ENCODE measurements at places on chromosomes 2 and 18.
A peak's percentile ranks its signal among the peaks of the same experiment; 100 is the strongest.

- DNase-seq = no peak
- no peak overlapping the region for H3K27ac ChIP-seq
- H3K36me3 ChIP-seq = no peaks in the 10 kb centered on the region
- no peaks in the 10 kb centered on the region for H3K27me3 ChIP-seq
- H3K4me1 ChIP-seq = no peaks in the 10 kb centered on the region
Observed at GRCh38 chr2:116491292-116491691, 1323.2 kb upstream of the DDX18 start.

DNA sequence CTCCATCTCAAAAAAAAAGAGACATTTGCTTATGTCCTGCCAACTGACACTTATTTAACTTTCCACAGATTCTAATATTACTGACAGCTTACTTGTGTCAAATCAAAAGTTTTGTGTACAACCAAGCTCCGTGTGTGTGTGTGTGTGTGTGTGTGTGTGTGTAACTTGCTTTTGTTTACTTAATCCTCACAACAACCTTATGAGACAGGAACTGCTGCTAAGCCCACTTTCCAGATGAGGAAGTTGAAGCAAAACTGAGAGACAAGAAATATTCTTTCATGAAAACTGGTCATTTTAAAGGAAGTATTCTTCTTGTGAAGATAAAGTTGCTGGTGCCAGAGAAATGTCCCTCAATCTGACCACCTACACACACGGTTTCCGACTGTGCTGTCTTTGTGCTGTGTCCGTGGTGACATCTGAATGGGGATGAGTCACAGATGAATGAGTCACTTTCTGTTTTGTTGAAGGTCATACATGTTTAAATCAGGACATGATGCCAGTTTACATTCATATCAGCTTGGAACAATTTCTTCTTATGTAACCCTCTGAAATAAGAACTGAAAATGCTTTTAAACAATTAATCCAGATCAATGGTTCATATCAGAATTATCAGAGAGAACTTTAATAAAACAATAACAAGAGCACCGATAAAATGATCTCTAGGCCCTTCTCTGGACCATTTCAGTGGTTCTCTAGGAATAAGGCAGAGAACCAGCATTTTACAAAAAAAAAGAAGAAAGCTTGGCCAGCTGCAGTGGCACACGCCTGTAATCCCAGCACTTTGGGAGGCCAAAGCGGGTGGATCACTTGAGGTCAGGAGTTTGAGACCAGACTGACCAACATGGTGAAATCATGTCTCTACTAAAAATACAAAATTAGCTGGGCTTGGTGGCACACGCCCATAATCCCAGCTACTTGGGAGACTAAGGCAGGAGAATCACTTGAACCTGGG is 95.5 kb downstream of the THNSL2 start:
- no peak overlapping the region for H3K27ac ChIP-seq
- no peak for DNase-seq
- no peak overlapping the region for H3K4me3 ChIP-seq
- H3K4me1 ChIP-seq = no peaks in the 10 kb centered on the region

DNA sequence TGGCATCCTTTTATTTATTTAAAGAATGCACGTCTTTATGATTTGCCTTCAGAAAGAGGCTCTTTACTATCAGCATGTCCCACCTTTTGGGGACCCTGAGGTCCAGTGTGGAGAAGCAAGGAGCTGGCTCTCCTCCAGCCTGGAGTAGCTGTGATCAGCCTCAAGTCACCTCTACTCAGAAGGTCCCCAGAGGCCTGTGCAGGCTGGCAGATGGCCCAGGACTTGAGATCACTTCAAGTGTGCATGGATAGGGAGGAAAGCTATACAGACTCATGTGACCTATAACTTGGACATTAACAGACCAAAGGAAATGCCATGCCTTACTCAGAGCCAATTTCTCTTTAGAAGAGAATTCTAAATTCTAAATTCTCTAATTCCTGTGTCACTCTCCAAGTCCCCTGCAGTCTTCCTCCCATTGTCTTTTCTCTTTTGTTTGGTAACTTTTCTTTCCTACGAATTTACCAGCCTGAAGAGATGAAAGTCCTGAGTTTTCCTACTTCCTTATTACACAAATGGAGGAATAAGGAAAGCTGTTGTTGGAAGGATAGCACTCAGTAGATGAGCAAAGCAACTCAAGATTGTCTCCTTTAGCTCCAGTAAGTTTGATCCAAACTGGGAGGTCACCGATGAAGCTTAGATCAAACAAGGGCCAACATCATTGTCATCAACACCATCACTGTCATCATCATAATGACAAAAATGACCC is 163.9 kb downstream of the GFPT1 start:
- H3K27me3 ChIP-seq = no peaks in the 10 kb centered on the region
- no peak overlapping the region for H3K4me3 ChIP-seq
- no peaks in the 10 kb centered on the region for H3K4me1 ChIP-seq
- DNase-seq = no peak

GRCh38 chr2:104849618-104850141 is 4.2 kb upstream of the POU3F3 start:
- DNase-seq = no peak
- no peaks in the 10 kb centered on the region for H3K36me3 ChIP-seq
- peaks cover 97% of the 10 kb centered on the region for H3K27me3 ChIP-seq
- H3K27ac ChIP-seq = no peak overlapping the region
- H3K4me3 ChIP-seq = no peak overlapping the region

GRCh38 chr2:30758191-30758651 is 49.0 kb downstream of the CAPN13 start:
- no peak for DNase-seq
- peaks cover 7% of the 10 kb centered on the region for H3K4me1 ChIP-seq
- H3K27me3 ChIP-seq = no peaks in the 10 kb centered on the region
- no peaks in the 10 kb centered on the region for H3K36me3 ChIP-seq
- no peak overlapping the region for H3K4me3 ChIP-seq

DNA sequence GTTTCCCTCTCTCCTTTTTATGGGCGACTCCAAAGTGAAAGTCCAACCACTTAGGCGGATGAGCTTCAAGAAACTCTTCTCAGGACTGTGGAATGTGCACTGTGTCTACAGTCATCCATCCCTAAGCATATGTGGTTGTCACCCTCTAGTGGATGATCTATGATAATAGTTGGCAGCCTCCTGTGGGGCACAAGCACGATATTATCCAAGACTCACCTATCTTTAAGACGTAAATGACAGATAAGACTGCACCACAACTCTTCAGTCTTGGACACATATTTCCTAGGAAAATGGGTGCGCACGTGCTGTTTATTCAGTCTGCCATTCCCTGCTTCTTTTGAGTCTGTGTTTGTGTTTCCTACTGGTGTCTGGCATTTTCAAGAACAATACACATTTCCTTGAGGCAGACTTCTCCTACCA is 145.5 kb upstream of the CTAGE1 start:
- no peak overlapping the region for H3K4me3 ChIP-seq
- H3K36me3 ChIP-seq = no peaks in the 10 kb centered on the region
- H3K27me3 ChIP-seq = no peaks in the 10 kb centered on the region
- peaks cover 13% of the 10 kb centered on the region for H3K4me1 ChIP-seq

GRCh38 chr2:96110621-96111256 is 5.6 kb downstream of the ADRA2B start:
- H3K27me3 ChIP-seq = no peaks in the 10 kb centered on the region
- no peak overlapping the region for H3K27ac ChIP-seq
- no peaks in the 10 kb centered on the region for H3K36me3 ChIP-seq
- no peak overlapping the region for H3K4me3 ChIP-seq
- peak; percentile 34 for DNase-seq

DNA sequence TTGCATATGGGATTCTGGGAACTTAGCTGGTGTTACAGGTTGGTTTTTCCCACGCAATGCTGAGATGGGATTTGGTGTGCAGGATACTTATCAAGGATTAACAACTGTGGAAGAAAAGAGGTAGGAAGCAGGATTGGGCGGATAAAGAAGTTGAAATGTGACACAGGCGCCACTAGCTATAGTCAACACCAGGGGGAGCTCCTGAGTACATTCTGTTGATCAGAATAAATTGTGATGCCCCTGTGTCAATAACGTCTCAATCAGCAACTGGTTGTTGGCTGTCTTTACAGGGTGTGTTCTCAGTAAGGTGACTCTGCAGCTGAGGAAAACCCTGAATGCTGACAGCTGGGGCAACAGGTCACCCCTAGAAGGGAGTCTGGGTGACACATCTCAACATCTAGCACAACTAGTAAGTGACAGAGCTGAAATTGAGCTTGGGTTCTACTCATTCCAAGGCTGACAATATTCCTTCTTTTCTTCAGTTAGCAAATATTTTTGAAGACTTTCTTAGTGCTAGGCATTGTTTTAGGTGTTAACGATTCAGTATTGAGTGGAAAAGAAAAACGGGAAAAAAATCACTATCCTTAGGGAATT is 143.0 kb downstream of the ARL6IP6 start:
- H3K36me3 ChIP-seq = no peaks in the 10 kb centered on the region
- no peak overlapping the region for H3K27ac ChIP-seq
- H3K4me1 ChIP-seq = no peaks in the 10 kb centered on the region
- no peak for DNase-seq

DNA sequence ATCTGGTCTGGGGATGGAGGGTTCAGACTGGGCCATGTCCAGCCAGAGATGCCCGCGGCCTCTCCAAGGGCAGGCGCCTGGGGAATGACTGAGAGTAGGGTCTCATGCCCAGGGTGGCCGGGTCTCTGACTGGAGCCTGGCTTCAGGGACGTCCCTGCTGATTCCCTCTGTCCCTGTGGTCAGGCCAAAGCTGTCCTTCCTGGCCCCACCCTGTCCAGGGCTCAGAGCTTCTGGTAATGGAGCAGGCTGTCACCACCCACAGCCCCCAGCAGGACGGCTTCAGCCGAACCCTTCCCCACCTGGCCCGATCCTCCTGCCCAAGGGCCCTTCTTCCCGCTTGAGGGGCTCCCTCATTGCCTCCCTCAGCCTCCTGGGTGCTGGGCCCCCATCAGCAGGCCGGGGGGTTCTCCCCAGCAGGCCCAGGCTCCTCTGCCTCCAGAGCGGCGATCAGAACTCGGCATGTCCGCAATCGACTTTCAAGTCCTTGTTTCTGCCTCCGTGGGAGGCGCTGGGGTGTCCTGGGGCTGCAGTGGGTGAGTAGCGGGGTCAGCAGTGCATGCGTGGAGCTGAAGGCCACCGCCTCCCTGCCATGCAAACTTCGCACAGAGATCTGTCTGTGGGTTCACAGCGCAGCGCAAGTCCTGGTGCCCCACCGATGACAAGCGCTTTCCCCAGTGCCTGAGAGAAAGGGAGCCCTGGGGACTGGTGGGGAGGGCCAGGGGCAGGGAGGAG is 18.3 kb downstream of the RAMP1 start:
- peak overlapping the region; percentile 67 for H3K27ac ChIP-seq
- H3K4me1 ChIP-seq = peaks cover 41% of the 10 kb centered on the region
- H3K4me3 ChIP-seq = no peak overlapping the region

- no peak overlapping the region for H3K27ac ChIP-seq
- H3K36me3 ChIP-seq = peaks cover 12% of the 10 kb centered on the region
- no peaks in the 10 kb centered on the region for H3K27me3 ChIP-seq
- H3K4me3 ChIP-seq = no peak overlapping the region
- H3K4me1 ChIP-seq = no peaks in the 10 kb centered on the region
- DNase-seq = no peak
Observed at GRCh38 chr2:233178994-233179847, 72.3 kb upstream of the ATG16L1 start.

- H3K27ac ChIP-seq = no peak overlapping the region
- no peaks in the 10 kb centered on the region for H3K27me3 ChIP-seq
- peak overlapping the region; percentile 6 for H3K4me3 ChIP-seq
- no peak for DNase-seq
- H3K4me1 ChIP-seq = peaks cover 14% of the 10 kb centered on the region
- H3K36me3 ChIP-seq = no peaks in the 10 kb centered on the region
Observed at GRCh38 chr2:28956890-28957289, 24.2 kb upstream of the TOGARAM2 start.

DNA sequence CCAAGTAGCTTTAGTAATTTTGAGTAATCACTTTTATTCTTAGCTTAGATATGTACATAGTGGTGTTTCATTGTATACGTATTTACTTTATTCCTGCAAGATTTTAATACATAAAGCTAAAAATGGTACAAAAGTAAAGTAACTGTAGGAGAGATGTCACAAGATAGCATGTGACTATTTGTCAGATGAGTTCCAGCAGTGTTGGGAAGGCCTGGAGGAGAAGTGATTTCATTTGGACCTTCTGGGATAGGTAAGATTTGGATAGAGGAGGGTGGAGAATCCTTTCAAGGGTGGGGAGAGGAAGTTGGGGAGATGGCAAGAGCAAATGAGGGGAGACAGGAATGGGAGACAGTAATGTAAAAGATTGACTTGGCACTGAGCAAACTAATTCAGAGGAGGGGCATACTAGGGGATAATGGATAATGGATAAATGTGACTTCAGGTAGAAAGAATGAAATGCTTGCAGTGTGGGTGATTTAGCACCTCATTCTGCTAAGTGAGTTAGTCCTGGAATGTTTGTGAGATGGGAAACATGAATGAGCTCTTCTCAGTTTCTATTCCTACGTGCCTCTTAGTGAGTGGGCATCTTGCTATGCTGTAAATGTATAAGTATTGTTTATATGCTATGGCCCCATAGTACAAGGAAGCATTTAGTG is 10.5 kb downstream of the WDR43 start:
- H3K4me1 ChIP-seq = peaks cover 12% of the 10 kb centered on the region
- H3K27me3 ChIP-seq = no peaks in the 10 kb centered on the region
- no peak overlapping the region for H3K4me3 ChIP-seq
- DNase-seq = no peak

GRCh38 chr2:53114991-53115390 is 652.6 kb upstream of the CHAC2 start:
- no peaks in the 10 kb centered on the region for H3K36me3 ChIP-seq
- H3K27ac ChIP-seq = no peak overlapping the region
- DNase-seq = no peak
- H3K27me3 ChIP-seq = no peaks in the 10 kb centered on the region
- no peaks in the 10 kb centered on the region for H3K4me1 ChIP-seq

DNA sequence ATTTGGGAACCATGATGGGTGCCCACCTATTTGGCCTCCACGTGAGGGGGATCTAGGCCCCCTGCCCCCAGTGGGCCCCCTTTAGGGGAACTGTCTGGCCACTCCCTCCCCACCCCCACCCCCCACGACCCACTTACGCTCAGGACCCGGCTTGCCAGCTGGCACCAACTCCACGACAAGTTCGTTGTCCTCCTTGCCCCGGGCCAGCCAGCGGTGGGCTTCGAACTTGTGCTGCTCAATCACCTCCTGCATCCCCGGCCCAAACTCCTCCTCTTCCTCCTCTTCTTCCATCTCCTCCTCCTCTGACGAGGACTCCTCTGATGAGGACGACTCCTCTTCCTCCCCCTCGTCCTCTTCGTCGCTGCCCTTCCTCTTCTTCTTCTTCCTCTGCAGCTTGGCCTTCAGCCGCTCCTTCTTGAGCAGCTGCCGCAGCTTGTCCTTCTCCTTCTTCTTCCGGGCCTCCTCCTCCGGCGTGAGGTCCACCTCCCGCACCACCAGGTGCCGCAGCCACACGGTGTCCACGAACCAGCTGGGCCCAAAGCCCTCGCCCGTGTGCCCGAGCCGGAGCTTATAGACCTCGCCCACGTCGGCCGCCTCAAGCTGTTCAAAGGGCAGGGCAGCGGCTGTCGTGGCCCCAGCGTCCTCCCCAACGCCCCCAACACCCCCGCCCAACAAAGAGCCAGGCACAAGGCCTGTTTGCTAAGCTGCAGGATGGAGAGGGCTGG is 96.9 kb downstream of the LOXHD1 start:
- H3K4me3 ChIP-seq = no peak overlapping the region
- H3K27me3 ChIP-seq = no peaks in the 10 kb centered on the region
- H3K4me1 ChIP-seq = no peaks in the 10 kb centered on the region
- H3K27ac ChIP-seq = no peak overlapping the region

- no peaks in the 10 kb centered on the region for H3K36me3 ChIP-seq
- H3K4me3 ChIP-seq = no peak overlapping the region
- no peak overlapping the region for H3K27ac ChIP-seq
- H3K27me3 ChIP-seq = no peaks in the 10 kb centered on the region
Observed at GRCh38 chr2:207970147-207970825, 55.0 kb downstream of the PLEKHM3 start.

GRCh38 chr2:42457011-42457410 is 36.8 kb downstream of the KCNG3 start:
- no peak for DNase-seq
- no peak overlapping the region for H3K4me3 ChIP-seq
- H3K27me3 ChIP-seq = no peaks in the 10 kb centered on the region
- no peaks in the 10 kb centered on the region for H3K36me3 ChIP-seq
